ENCODE measurements at places on chromosomes 6 and 20. TPM values are rescaled to one million over a fixed set of nuclear protein-coding genes. Genes with fewer than 3 reads are reported as not detected.

DNA sequence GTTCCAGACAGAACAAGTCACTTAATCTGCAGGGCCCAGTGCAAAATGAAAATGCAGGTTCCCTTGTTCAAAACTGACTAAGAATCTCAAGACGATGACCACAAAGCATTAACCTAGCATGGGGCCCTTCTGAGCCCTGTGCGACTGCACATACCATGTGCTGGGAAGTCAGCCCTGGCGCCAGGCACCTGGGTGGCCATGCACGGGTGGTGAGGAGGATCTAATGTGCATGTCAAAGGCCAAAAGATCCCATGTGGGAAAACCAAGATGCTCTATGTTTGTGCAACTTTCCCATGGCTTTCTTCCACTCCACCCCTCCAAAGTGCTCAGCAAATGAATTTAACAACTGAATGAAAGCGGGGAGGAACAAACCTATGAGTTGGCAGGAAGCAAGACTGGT is 33.5 kb upstream of the NXT1 start:
- no peak for DNase-seq

- DNase-seq: no peak
These were observed 82.7 kb upstream of the EPB41L1 start for GRCh38 chr20:36071848-36072247.

DNA sequence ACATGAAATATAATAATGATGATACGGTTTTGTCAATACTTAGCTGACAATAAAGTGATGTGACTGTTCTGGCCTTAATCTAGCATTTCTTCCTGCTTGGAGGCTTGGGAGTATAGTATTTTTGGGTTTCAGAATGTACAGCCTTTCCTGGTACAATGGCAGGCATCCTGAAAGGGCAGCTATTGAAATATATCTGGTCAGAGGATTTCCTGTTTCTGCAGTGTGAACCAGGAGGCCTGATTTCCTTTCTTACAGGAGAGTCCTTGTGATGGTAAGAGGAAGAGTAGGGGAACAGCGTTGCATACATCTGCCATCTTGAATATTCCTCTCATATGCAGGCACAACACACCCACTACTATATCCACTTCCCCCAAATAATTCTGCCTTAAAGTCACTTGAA is 93.7 kb downstream of the MYO6 start:
- no peak for DNase-seq

- peak; percentile 33 for DNase-seq
These were observed 317.8 kb downstream of the CENPW start for GRCh38 chr6:126657561-126658175.

Gene BIRC7
- total RNA-seq: not detected

- DNase-seq: no peak
These were observed 44.0 kb downstream of the UST start for GRCh38 chr6:148790817-148791216.

DNA sequence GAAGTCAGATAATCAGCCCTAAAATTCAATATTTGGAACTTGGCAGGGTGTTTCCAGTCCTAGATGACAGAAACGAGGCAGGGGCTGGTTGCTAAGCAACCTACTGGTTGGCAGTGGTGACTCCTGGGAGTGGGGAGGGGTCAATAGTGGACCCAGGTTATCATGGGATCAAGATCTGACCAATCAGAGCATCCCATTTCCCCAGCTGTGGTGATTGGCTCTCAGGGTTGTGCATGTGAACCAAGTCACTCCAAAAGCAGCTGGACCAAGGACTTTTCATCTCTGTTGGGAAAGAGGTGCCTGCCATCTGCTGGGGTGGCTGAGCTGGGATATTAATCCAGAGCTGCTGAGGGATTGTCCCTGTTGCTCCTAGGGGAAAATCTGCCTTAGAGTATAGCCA is 253.4 kb downstream of the PREX1 start:
- peak; percentile 53 for DNase-seq

DNA sequence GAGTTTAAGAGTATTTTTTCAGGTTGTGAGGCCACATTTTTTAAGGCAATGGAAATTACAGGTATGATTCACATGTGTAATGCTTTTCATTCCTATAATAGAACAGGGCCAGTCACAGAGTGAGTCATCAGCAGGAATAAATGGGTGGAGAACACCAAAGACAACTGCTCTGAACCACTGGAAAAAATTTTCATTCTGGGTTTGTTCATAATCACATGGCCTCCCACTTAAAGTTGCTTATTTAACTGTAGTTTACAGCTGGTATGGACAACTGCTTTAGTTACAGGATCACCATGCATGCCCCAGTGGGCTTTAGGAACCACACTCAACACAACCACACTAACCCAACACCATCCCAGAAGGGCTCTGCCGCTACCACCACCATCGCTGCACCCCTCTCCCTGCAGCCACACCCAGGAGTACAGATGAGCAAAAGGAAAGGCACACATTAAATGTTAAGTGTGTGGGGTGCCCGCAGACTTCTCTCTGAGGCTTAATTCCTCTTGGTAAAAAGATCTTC is 107.0 kb upstream of the DST start:
- no peak for DNase-seq

GRCh38 chr6:143478479-143479062 is 28.0 kb downstream of the PEX3 start:
- DNase-seq: no peak

DNA sequence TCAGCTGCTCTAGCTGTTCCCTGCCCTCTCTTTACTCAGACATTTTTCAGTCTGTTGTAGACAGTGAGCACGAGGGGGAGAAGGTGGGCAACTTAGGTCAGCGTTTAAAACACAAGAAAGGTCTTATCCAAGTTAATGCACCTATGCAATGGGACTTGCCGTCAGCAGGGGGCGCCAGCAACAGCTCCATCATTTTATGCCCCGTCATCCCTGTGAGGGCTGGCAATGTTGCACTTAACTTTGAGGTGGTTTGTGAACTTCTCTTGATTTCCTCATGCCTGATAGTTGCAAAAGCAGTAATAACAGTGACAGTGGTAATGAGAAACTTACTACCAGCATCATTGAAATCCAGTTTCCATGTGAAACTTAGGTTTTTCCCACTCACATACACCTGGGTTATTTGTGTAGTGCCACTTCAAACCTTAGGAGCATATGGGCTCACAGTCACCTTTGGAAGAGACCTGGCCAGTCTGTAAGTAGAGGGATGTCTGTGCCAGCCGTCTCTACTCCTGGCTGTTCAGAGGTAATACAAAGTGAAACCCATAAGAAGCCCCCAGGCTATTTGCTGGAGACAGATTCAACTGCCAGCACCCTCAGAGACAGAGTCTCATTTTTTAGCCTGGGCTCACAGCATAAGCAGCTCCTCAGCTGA is 44.9 kb upstream of the ID1 start:
- DNase-seq: peak; percentile 65

DNA sequence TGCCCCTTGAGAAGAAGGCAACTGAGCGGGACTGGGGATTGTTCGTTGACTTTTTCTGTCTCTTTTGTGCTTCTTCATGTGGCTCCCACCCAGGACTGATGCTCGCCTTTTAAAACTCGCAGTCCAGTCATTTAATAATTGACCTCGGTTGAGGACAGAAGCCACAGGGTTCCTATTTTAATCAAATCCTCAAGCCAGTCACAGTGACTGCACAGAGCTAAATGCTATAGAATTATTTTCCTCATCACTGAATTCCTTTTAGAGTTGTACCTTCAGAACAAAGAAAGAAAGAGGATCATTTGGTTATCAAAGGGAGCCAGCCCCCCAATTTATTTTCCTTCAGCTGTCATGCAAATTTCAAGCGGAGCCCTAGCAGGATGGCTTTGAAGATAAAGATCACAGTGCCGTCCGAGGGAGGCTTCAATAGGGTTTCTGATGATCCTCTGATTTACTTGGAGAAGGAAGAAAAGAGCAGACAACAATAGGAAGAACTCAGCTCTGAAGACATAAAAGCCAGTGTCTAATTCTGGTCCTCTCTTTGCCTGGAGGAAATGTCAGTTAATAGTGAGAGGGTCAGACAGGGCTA is 186.6 kb downstream of the DOK5 start:
- DNase-seq: peak; percentile 81

- no peak for DNase-seq
These were observed 102.0 kb downstream of the SMLR1 start for GRCh38 chr6:130929036-130929678.

Gene SDHAF4
- total RNA-seq: 56.4 TPM

DNA sequence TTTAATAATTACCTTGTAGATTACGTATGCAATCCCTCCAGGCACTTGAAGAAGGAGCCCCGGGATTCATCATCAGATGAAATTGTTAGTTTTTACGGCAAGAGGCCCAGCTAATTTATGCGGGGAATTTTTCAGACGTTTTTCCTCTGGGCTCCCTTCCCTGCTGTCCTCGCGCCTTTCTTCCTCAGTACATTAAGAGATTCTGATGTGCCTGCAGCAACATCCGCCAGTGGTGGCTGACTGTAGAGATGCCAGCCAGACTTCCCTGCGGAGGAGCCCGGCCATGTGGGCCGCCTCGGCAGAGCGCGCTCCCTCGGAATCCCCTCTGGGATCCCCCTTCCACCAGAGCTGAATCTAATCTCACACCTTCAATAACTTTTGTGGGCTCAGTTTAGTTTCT is 46.4 kb upstream of the POU3F2 start:
- peak; percentile 45 for DNase-seq

DNA sequence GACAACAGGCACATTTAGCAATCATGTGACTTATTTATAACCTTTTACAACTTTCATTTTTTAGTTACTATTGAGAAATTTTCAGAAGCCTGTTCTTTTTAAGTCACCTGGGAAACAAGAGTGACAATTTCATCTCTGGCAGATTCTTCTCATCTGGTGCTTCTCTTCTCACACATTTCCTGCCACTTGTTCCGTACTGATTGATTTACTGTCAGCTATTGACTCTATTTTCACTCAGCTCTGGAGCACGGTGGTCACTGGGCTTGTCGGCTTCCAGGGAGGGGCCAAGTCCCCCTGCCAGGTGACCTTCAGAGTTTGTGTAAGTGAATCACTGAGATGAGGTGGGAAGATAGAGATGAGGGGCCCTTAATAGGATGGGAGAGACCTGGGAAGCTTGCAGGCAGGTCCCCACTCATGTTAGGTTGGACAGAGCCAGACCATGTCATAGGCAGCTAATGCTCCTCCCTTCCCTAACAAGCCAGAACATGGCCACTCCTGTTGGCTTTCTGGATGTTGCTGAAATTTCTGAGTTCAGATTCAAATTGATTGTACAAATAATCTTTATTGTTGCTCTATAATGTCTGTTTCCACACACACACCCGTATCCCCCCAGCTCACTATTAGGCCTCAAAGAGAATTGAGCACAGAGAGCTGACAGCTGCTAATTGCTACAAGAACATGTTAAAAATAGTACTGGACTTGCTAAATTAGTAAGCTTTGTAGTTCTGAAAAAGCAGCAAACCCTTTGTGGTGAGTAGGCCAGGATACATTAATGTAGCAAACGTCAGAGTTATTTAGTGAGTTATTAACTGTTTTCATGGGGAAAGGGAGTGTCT is 13.3 kb downstream of the DUSP22 start:
- no peak for DNase-seq

DNA sequence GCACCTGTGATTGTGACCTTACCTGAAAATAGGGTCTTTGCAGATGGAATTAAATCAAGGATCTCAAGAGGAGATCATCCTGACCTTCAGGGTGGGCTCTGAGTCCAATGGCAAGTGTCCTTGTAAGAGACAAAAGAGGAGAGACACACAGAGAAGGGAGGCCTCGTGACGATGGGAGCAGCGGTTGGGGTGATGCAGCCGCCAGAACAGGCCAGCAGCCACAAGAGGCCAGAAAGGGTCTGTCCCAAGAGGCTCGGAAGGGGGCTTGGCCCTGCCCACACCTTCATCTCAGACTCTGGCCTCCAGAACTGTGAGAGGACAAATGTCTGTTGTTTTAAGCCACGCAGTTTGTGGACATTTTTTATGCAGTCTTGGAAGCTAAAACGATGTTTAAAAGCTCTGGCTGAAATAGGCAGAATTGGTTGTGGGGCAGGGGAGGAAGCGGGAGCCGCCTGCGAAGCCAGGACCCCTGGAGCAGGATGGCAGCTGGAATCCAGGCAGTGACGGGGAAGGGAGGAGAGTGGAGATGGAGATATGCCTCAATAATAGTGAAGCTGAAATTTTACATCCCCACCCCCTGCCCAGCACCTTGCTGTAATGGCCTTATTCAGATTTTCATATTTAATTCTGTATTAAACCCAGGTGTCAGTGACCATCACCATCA is 216.4 kb downstream of the ANKRD60 start:
- DNase-seq: no peak

- peak; percentile 18 for DNase-seq
These were observed 351.2 kb downstream of the CDC5L start for GRCh38 chr6:44738601-44739146.

DNA sequence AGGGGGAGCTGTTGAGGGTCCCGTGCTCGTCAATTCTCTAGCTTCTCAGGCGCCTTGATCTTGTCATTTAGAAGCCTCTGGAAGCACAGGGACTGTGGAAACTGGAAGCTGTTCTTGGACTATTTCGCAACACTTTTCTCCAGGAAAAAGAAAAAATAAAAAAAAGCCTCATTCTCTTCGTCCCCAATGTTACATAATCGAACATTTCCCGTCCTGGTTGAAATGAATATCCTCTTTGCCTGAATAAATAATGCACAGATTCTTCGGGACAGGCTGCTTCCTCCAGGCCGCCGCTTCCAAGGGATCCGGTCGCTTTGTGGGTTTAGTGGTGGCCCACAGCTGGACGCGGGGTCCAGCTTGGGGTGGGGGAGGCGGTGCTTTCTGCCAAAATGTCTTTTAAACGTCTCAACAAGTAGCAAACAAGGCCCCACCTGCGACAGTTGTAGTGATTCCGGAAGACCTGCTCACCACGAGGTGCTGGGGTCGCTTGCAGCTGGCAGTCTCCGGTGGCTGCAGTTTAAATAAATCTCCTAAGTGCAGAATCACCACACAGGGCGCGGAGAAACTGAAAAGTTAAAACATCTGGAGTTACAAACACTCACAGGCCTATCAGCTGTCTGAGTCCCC is 125.9 kb upstream of the ESR1 start:
- no peak for DNase-seq

DNA sequence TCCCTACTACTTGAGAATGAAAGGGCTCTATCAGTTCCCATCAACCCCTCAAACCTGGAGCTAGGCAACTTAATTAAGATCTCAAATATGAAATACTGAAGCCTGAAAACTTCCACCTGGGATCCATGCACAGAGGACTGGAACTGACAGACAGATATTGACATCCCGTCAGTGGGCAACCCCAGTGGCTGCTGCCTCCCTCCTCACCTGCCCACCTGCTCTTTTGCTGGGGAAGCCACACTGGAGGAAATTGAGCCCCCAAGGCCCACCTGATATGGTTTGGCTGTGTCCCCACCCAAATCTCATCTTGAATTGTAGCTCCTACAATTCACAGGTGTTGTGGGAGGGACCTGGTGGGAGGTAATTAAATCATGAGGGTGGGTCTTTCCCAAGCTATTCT is 192.8 kb downstream of the LRFN2 start:
- DNase-seq: no peak

Gene TAGAP
- total RNA-seq: not detected

Gene LINC00237
- total RNA-seq: not detected

Gene EFCAB8
- total RNA-seq: not detected

Gene MEI4
- 1.0 TPM for total RNA-seq

Gene PARD6B
- total RNA-seq: 31.0 TPM

DNA sequence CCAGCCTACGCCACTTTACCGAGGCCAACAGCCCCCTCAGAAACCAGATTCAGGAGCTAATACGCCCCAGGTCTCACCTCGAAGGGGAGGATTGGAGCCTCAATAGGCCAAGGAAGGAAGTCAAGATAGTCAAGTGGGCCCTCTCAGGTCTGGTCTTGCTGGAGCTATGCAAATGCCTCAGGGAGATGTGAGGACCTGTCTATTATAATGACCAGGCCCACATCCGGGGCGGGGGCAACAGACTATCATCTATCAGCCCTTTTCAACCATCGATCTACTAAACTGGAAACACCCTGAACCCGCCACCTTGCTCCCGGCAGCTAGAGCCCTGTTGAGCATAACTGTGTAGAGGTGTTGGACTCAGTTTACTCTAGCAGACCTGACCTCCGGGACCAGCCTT is 12.7 kb upstream of the GSTA3 start:
- DNase-seq: no peak

Gene TCEA2
- 51.2 TPM for total RNA-seq
